ENCODE measurements at places on chromosomes 11 and 22.

DNA sequence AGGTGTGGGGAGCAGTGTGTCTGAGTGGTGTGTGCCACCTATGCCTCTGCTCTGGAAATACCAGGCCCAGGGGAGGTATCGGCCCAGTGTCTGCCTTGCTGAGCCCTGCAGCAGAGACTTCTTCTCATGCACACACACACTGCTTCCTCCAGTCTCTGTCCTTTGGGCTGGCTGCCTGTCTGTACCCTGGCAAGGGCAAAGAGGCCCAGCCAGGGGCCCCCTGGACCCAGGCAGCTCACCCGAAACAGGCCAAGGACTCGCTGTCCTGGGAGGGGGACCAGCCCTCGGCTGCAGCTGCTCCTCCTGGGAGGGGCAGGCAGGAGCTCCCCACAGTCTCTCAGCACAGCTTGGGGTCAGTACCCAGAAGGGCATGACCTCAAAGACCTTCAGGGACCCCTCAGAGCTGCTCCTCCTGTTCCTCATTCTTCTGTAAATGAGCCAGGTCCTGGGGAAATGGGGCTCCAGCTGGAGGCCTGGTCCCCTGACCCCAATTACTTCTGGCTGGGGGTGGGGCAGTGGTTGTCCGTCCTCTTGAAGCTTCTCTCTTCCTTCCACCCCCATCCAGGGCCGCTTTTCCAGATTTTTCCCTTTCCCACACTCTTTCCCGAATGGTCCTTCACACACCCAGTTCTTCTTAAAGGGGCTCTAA is 24.5 kb upstream of the ALX4 start:
- DNase-seq = no peak

DNA sequence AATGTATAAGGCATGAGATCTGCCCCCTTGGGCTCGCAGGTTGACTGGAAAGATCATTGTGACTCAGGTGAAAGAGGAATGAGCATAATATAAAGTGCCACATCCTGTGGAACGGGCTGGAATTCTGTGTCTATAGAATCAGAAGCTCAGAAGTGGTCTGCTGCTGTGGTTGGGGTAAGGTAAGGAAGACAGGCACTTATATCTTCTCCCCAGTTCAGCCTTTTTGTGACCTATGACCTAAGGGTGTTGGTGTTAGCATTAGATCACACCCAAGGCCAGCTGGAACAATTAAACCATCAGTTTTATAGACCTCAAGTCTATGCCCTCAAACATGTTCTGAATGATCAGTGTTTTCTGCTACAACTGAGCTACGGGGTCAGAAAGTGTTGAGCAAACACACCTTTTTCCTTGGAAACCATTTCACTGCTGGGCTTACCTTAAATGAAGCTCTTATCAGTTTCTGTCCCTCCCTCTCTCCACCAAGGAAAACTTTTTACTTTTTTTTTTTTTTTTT is 15.7 kb upstream of the POU2AF3 start:
- no peak for DNase-seq

- no peak for DNase-seq
These were observed 13.5 kb downstream of the SLC43A1 start for GRCh38 chr11:57501953-57502352.

- DNase-seq = peak; percentile 58
These were observed 516 bp downstream of the VPS26B start for GRCh38 chr11:134224710-134225664.

Data from inflammatory macrophage (primary cell).